ENCODE measurements at places on chromosomes 1 and 21. TPM values are rescaled to one million over a fixed set of nuclear protein-coding genes. Genes with fewer than 3 reads are reported as not detected.
A peak's percentile ranks its signal among the peaks of the same experiment; 100 is the strongest.

SELENOF gene
- 204 TPM for total RNA-seq

- no peak for DNase-seq
Observed at GRCh38 chr1:152044386-152044785, 7.6 kb upstream of the S100A11 start.

FHAD1 gene
- total RNA-seq, result 0.25 TPM

DNA sequence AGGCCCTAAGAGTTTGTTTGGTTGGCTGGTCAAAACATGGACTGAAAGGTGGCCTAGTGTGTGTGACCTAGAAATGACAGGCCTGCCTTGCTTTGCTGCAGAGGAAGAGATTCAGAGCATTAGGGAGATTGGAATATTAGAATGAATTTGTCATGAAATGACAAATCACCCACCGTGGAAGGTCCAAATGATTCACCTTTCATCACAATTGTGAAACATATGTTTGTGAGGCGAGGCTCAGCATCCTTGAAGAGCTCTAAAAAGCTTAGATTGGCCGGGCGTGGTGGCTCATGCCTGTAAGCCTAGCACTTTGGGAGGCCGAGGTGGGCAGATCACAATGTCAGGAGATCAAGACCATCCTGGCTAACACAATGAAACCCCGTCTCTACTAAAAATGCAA is 5.5 kb downstream of the LCE1B start:
- no peak for DNase-seq

DMRTA2 gene
- total RNA-seq, result not detected

- peak; percentile 16 for DNase-seq
Observed at GRCh38 chr1:103517380-103518047, 8.0 kb upstream of the RNPC3 start.

LAMC2 gene
- total RNA-seq, result 13.9 TPM

GRCh38 chr1:53077599-53077965 is 15.6 kb downstream of the PODN start:
- no peak for DNase-seq

OR2L2 gene
- not detected for total RNA-seq

DNA sequence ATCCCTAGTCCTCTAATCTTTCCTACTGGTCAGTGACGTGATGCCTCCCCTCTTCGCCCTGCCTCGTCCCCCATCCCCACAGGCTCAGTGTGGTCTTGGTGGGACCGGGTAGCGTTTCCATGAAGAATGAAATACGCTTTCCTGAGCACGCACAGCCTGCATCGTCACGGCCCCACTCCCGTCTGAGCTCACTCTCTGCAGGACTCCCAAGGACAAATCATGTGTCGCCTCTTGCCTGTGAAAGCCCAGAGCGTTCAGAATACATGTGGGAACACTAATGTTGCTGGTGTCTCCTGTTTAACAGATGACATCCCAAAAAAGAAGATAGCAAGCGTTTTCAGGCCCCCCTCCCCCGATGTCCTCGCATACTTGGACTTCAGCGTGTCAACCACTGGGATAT is 49.2 kb downstream of the S100B start:
- no peak for DNase-seq

GRCh38 chr1:202130297-202130721 is 7.6 kb downstream of the GPR37L1 start:
- no peak for DNase-seq

SYPL2 gene
- total RNA-seq, result 0.77 TPM

DNA sequence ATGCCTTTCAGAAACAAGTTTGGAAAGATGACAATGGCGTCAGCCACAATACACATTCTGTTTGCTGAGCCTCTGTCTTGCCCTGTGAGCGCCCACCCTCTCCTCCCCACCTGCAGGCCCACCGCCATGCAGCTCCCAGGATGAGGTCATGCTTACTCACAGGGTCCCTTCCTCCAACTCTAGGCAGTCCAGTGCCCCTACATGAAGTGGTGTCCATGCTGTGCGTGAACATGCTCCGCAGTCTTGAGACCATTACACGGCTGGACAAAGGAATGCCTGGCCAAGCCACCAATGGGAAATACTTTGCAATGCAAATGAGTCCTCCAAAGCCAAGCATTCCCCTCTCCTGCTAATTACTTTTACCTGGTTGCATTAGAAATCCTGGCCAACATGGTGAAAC is 92.2 kb downstream of the CD58 start:
- DNase-seq, result no peak

- DNase-seq, result no peak
Observed at GRCh38 chr21:42419845-42420244, 16.1 kb downstream of the UBASH3A start.

DNA sequence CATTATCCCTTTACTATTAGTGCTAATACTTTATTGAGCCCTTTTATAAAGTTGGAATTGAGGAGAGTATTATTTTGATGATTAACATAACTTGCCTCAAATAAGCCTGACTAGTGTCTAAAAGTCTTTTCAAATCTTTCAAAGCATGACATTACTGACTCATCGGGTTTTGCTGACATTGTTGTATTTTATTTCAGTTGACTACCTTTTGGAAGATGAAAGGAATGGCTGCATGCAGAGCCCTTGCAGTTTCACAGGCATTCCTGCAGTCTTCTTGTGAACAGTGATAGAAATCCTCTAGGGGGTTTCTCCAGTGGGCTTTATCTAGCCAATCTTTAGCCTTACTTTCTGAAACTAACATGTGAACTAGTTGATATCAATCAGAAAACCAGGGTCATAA is 43.0 kb upstream of the TMEM61 start:
- peak; percentile 31 for DNase-seq

HP1BP3 gene
- 135 TPM for total RNA-seq

CELA3A gene
- total RNA-seq, result not detected

BCL10 gene
- total RNA-seq, result 38.4 TPM

DNA sequence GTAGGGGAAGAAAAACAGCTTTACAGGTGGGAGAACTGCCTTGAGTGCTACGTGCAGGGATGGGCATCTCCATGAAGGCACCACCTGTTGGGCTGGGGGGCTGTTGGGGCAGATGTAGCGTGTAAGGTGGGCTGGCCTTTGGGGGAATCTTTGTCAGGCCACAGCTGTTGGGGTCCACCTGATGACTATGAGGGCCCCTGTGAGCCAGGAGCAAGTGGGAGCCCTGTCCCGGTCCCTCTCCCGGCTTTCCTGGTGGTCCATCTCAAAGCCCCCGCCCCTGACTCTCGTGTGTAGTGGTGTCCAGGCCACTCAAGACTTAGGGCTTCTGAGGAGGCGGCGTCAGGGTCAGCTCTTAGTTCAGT is 13.5 kb downstream of the SLC37A1 start:
- DNase-seq, result no peak

- DNase-seq, result peak; percentile 47
Observed at GRCh38 chr1:167541610-167542009, 12.0 kb downstream of the CREG1 start.

- DNase-seq, result no peak
Observed at GRCh38 chr1:156505679-156506298, 5.2 kb upstream of the MEF2D start.

LEMD1 gene
- total RNA-seq, result 2.5 TPM

- DNase-seq, result no peak
Observed at GRCh38 chr1:236240675-236241074, 41.1 kb downstream of the ERO1B start.

GRCh38 chr21:46127239-46128105 is 27.9 kb downstream of the FTCD start:
- no peak for DNase-seq

OBSCN gene
- 11.1 TPM for total RNA-seq

FGR gene
- total RNA-seq, result 0.17 TPM

DNA sequence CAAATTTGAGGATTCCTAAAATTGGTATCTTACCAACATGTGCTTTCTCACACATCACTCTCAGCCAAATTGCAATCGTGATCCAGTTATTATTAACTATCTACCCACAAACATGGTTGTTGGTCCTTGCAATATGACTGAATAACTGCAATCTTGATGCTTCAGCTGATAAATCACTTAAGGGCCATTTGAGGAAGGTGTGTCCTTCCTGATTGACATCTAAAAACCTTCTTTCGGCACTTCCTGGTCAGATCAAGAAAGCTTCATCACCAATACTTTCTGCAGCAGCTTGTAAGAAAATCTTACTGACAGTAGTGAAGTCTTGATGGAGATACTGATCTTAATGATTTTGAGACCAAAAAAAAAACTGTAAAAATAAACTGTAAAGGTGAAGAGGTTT is 48.5 kb upstream of the KCTD3 start:
- no peak for DNase-seq

TMEM269 gene
- total RNA-seq, result 0.07 TPM

DNA sequence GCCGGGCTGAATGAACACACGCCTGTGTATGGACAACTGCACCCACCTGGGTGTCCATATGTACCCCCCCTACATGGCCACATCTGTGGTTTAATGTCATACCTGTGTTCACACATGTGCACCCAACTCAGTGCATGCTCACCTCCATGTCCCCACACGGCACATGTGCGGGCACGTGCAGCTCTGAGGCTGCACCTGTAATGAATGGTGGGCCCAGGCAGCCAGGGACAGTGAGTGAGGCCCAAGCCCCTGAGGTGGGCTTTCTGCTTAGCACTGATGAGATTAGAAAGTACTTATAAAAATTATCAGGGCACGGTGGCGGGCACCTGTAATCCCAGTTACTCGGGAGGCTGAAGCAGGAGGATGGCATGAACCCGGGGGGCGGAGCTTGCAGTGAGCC is 42.5 kb upstream of the CSF3R start:
- no peak for DNase-seq

DNA sequence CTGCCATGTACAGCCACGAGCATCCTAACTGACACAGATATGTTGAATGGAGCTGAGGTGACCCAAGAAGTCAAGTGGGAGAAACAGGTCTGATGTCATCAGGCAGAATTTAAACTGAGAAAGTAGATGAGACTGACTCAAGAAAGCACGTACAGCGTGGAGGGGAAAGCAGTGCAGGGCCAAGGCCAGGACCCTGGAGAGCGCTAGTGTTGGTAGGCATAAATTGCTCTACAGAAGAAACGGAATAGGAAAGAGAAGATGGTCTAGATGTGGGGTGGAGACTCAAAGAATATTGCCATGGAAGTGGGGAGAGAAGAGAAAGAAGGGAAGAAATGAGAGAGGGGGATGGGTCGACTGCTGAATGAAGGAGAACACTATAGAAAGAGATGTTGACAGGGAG is 45.3 kb upstream of the GJB5 start:
- no peak for DNase-seq

FAM72B gene
- total RNA-seq, result 2.9 TPM

FCAMR gene
- total RNA-seq, result not detected

- DNase-seq, result peak; percentile 87
Observed at GRCh38 chr1:162678439-162678838, 46.2 kb downstream of the DDR2 start.

OTUD7B gene
- 33.1 TPM for total RNA-seq

GRCh38 chr1:109047339-109047738 is 5.4 kb upstream of the WDR47 start:
- no peak for DNase-seq

GRCh38 chr1:22275167-22275566 is 132.3 kb upstream of the WNT4 start:
- DNase-seq, result no peak

DNA sequence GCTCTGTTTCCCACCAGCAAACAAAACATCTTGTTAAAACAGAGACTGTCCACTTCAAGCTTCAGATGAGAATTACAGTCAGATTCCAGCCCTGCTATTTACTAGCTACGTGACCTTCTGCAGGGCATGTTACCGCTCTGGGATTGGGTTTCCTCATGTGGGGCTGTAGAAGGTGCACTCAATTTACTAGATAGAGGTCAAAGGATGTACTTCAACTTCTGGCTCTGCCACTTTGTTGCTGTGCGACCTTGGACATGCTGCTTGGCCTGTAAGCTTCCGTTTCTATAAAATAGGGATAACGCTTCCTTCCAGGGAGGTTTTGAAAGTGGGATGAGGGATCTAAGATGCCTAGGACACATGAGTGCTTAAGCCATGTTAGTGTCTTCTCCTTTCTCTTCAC is 46.0 kb upstream of the LRIG2 start:
- DNase-seq, result no peak

- DNase-seq, result no peak
Observed at GRCh38 chr1:29299446-29299845, 63.1 kb downstream of the PTPRU start.

- no peak for DNase-seq
Observed at GRCh38 chr1:95903060-95903459, 669.0 kb downstream of the RWDD3 start.

- no peak for DNase-seq
Observed at GRCh38 chr1:64251971-64252370, 48.5 kb downstream of the UBE2U start.

- DNase-seq, result no peak
Observed at GRCh38 chr1:202698276-202698675, 12.0 kb downstream of the SYT2 start.

GRCh38 chr1:82614090-82614489 is 813.4 kb downstream of the ADGRL2 start:
- no peak for DNase-seq

DNA sequence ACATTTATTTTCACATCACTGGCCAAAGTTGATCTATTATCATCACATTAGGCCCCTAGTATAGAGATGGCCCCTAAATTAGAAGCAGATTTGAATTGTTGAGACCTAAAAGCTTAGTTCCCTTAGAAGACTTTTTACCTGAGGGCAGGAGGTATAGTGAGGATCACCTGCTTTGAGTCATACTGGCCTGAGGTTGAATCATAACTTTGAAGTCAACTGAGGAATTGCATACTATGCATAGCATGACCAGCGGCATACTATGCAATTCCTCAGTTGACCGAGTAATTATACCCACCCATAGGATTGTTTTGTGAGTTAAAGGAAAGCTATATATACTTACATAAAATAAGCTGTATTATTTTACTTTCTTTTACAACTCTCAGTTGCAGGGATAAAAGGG is 50.3 kb upstream of the DPH5 start:
- DNase-seq, result no peak

TMEM54 gene
- total RNA-seq, result 9.3 TPM

GRCh38 chr1:50333595-50333974 is 89.7 kb downstream of the DMRTA2 start:
- DNase-seq, result no peak

GRCh38 chr21:34948157-34948556 is 100.9 kb downstream of the RUNX1 start:
- no peak for DNase-seq

CHD5 gene
- 0.14 TPM for total RNA-seq

GRCh38 chr1:170460414-170461155 is 71.4 kb upstream of the GORAB start:
- no peak for DNase-seq

- DNase-seq, result no peak
Observed at GRCh38 chr1:175433532-175434282, 241.1 kb upstream of the KIAA0040 start.

DNA sequence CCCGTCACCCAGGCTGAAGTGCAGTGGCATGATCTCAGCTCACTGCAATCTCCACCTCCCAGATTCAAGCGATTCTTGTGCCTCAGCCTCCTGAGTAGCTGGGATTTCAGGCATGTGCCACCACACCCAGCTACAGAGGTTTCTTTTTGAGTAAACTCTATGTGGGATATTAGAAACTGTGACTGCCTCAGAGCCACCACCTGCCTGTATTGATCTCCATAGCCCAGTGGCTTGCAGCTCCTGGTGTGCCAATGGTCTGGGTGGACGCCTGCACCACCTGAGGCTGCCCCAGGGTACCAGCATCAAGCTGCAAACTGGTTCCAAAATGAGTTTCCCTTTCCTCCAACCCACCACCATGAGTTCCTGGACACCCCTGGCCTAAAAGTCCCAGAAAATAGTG is 89.7 kb upstream of the SLC44A3 start:
- no peak for DNase-seq

GRCh38 chr1:159339536-159339935 is 37.4 kb downstream of the FCER1A start:
- DNase-seq, result no peak

- DNase-seq, result no peak
Observed at GRCh38 chr1:21837476-21837875, 25.4 kb downstream of the LDLRAD2 start.
